ENCODE measurements at places on chromosomes 7 and 10.
A peak's percentile ranks its signal among the peaks of the same experiment; 100 is the strongest.

DNA sequence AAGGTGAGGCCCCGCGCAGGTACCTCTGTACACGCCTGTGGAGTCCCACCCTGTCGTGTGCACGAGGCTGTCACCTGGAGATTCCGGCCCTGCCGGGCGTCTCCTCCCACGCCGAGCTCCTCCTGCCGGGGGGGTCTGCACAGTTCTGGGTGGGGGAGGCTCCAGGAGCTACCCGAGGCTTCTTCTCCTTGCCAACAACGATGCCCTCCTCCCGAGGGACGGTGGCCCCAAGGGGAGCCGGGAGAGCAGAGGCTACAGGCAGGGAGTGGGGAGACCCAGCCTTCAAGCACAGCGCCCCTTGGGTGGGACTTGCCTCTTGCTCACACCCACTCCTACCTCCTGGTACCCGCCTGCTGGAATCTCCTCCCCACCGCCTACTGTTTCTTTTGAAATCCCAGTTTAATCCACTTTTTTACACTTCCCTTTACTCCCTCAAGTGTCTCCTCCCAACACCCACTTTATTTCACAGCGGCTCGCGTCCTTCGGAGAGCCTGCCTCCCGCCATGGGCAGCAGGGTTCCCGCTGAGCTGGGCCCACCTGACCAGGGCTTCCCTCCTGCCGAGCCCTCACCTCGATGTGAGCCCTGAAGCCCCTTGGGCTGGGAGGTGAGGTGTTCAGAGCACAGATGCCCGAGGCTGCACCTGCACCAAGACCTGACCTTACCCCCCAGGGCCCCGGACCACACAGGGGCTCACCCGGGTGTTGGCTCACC is 338.1 kb downstream of the DNAJB6 start:
- no peak for DNase-seq

- DNase-seq = peak; percentile 2
Measured at GRCh38 chr7:45402480-45403218, 171.5 kb upstream of the ADCY1 start.

GRCh38 chr7:14954035-14954434 is 51.5 kb upstream of the DGKB start:
- no peak for DNase-seq

DNA sequence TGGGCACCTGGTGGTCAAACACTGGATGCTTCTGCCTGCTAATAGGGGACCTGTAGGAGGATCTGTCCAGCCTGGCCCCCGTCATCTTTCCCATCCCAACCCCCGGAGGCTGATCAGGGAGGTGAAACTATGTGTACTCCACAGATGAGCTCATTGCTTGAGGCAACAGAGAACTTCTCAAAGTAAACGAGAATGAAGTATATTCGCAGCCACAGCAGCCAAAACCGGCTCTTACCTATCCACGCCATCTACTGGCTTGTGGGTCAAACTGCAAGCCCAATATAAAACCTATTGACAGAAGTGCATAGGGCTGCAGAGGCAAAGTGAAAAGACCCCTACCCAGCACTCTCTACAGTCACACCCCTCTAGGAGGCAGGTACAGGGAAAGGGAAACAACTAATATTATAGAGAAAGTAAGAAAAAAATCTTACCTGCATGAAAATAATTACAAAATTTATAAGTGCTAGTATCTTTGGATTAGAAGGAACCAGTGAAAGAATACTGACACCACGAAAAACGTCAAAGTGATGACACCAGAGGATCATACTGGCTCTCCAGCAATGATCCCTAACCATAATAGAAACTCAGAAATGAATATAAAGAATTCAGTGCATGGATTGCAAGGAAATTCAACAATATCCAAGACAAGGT is 973.5 kb downstream of the ANKRD7 start:
- no peak for DNase-seq

DNA sequence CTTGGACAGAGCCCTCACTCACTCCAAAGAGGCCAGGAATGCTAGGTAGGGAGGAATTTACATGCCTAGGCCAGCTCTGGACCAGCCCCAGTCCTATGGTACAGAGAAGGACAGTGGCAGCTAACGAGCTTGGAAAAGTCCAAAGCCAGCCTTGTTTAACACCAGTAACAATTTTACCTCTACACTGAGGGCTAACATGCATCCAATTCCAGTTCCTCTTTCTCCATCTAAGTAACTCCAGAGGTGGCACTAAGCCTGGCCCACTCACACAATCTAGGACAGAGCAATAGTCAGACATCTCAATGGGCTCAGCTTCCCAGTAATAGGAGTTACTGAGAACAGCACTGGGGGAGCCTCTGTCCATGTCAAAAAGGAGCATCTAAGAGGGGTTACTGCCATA is 5.7 kb upstream of the LCOR start:
- DNase-seq = no peak

DNA sequence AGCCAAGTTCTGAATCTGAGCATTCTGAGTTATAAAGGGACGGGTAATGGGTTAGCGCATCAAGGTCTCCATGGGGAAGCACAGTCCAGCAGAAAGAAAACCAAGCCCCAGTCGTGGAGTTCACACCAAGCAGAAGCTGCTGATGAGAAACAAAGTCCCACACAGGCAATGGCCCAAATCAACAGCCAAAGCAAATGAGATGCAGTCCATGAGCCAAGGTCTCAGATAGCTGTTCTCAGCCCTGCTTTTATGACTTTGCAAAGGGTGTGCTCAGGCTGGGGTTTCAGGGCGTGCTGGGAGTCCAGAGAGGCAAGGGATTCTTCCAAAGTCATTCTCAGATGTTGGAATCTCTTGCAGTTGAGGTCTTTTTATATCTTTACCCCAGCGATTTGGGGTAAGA is 32.0 kb downstream of the THNSL1 start:
- no peak for DNase-seq

GRCh38 chr10:11304906-11305585 is 287.4 kb downstream of the CELF2 start:
- DNase-seq = no peak

DNA sequence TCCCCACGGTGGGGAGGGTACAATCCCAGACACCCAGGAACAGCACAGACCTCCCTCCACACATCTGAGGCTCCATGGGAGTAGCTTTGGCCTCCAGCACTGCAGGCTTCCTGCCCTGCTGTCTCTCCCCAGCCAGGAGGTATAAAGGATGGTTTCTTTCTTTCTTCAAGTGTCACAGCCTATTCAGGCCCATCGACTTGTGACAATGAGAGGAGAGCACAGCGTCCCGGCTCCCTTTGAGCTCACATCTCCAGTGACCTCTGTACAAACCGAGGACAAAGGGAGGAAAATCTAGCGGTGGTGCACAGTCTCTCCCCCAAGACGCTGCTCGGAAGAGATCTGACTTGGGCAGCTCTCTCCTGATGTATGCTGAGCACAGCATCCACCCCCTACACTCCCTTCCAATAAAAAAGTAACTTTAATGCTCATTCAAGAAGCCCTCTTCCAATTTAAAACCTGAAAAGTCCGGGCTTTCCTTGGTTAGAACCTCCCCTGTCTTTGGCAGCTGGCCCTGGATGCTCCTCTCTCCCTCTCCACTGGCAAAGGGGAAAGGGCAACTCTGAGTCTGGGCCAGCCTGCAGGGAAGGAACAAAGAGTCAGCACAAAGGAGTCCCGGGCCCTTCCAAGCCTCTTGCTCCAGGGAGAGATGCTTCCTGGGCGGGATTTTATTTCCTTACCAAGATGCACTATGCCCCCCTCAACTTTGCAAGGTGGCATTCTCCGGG is 18.0 kb downstream of the CHST15 start:
- DNase-seq = no peak

DNA sequence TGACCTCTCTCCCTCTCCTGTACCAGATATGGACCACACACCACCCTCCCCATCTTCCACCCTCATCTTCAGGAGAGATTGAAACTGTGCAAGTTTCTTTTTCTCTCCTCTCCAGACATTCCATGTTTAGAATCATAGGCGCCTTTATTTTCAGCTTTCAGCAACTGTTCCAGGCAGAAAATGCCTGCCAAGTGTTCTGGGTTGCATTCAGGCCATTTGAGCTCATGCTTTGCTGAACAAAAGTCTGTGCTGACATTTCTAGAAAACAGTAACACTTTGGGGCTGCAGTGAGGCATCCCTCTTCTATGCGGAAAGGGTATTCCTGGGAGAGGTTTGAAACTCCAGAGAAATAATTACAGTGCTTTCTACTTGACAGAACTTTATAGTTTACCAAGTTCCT is 361.7 kb downstream of the GPAM start:
- no peak for DNase-seq

DNA sequence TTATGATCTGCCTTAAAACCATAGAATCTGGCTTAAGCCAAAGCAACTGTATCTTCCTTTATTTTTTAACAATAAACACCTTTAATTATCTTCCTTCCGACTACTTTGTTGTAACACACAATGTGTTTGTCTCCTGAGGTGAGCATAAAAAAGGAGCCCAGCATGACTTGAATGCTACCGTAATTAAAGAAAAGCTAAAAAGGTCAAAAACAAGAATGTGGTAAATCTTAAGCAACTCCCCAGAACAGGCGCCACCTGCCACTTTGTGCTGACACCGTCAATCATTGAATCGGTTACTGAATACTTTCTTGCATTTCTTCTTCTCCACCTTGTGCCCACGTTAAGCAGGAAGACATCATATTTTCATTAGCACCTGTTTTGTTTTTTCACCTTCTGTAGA is 569.9 kb upstream of the C7orf33 start:
- DNase-seq = no peak

- peak; percentile 13 for DNase-seq
Measured at GRCh38 chr10:52578871-52579405, 193.6 kb downstream of the MBL2 start.

- DNase-seq = no peak
Measured at GRCh38 chr7:80552031-80552694, 40.3 kb upstream of the GNAT3 start.

GRCh38 chr10:77922566-77923179 is 3.9 kb downstream of the DLG5 start:
- no peak for DNase-seq

DNA sequence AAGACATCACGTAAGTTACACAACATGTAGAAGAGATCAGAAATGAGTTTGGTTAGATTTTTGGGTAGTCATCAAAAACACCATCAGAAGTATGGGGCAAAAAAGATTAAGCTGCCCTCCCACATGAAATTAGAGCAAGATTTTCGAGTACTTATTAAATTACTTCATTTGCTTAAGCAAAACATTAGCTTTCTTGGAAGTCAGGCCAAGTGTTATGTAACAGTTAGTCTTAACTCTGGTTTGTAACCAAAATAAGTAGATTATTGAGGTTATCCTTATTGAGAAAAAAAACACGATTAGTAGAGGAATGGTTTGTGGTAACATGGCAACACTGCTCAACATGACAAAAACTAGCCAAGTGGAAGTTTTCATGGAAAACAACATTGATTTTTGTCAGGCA is 37.9 kb downstream of the HBP1 start:
- no peak for DNase-seq

DNA sequence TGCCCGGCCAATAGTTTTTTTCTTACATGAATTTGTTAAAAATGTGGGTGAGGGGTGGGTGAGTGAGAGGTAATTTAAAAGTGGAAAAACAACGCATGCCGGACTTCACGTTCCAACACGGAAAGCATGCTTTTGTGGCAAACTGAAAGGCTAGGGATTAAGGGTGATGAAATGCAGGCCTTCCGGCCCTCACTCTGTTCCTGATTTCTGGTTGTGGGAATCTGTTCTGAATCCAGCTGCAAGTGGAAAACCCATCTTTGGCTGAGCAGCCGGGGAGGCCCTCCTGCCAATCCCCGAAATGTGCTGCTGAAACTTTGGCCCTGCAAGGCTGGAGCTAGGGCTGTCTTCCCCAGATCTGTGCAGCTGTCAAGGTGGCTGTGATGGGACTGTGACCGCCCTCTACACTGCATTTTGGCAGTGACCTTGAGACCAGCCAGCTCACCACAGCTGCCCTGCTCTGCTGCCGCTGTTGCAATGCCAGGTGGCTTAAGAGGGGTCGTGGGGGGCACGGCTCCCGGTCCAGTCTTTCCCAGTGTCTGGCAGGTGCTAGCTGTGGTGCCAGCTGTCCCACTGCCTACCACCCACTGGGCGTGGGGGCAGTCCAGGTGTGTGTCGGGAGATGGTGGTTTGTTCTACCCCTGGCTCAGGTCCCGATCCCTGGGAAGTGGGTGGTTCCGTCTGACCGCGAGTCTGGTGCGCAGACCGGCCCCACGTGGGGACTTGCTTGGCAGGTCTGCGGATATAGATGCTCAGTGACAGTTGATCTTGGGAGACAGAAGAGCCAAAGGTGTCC is 39.0 kb downstream of the TET1 start:
- peak; percentile 32 for DNase-seq

DNA sequence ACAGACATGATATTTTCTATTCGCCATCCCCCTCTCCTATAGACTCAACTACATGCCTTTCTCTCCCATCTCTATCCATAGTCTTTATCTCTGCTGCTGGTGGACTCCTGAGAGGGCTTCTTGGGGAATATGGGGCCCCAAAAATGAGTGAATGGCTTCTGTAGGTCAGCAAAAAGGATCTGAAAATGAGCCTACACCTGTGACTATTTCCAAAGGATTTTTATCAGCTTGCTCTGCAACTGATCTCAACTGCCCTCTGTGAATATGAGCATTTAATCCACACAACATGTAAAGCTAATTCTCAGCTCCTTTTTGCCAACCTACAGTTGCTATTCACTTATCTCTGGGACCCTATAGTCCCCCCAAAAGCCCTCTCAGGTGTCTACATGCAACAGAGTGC is 36.2 kb downstream of the PRSS2 start:
- no peak for DNase-seq

- DNase-seq = no peak
Measured at GRCh38 chr7:50393547-50394252, 56.5 kb downstream of the FIGNL1 start.

DNA sequence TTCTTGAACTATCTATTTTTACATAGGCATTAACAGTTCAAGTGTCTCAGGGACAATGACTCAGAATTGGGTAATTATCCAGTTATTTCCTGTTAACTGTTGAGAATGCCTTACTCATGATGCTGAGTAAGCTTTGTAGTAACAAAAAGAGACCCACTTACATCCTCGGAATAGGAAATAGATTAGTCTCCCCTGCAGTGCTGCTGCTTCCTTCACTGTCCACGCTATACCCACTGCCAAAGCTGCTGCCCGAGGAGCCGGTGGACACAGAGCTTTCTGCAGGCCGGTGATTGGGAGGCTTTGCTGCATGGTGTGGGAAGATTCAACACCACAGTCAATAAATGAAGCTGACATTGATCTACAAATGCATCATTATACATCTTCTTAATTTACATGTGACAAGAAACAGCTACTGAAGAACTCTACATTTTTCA is 357.1 kb downstream of the PCLO start:
- DNase-seq = peak; percentile 68

GRCh38 chr10:128116851-128117615 is 9.2 kb downstream of the MKI67 start:
- DNase-seq = no peak

DNA sequence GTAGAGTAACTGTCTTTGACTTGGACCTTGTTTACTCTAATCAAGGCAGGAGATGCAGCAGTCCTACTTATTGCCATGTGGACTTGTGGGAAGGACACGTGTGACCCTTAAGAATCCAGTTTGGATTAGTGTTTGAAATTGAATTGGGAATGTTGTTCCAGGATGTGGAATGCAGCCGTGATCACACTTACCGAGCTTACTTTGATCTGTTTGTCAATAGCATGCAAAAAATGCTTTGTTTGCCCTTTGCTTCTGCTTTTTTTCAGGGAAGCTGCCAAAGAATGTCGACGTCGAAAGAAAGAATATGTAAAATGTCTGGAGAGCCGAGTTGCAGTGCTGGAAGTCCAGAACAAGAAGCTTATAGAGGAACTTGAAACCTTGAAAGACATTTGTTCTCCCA is 84.7 kb downstream of the CREM start:
- no peak for DNase-seq

- no peak for DNase-seq
Measured at GRCh38 chr7:47638679-47639315, 56.9 kb upstream of the TNS3 start.

GRCh38 chr7:50268990-50269389 is 35.5 kb upstream of the IKZF1 start:
- DNase-seq = no peak

GRCh38 chr10:32266566-32266965 is 80.4 kb downstream of the EPC1 start:
- no peak for DNase-seq

All from AG04450 (cell line).